ENCODE measurements at places on chromosomes 11 and 22.
A peak's percentile ranks its signal among the peaks of the same experiment; 100 is the strongest.

GRCh38 chr11:76086743-76087635 lies 119.3 kb downstream of the WNT11 start:
- DNase-seq: no peak

GRCh38 chr11:2521081-2521732 lies 76.4 kb downstream of the KCNQ1 start:
- no peak for DNase-seq

DNA sequence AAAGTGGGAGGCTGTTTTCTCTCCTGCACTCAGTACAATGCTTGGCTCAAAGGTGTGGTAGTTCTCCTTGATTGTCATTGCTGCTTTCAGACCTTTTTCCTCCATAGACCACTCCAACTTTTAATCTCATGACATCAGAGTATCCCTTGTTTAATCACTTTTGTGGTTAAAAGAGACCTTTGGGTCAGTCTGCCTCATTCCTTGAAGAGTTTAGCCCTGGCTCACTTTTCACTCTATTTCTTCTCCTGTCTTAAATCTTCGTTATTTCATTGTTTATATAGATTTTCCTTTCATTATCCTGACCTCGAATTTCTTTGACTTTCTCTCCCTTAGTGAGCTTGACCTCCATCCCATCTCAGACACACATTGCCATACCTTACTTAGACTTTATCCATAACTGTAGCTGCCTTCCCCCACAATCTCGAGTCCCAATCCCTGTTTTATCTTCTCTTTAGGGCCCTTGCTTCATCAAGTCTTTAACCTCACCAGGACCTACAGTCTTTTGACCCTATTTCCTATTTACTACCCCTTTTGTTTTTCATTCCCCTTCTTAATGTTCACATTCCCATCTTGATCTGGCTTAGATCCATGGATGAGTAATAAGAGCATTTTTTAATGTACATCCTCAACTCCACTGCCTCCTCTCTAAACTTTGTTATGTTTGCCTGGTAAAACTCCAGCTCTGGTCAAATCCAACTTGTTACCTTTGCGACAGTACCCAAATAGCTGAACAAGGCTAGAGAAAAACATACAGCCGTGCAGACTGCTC lies 9.5 kb downstream of the ATXN10 start:
- DNase-seq: no peak

GRCh38 chr22:31305194-31305593 lies 12.9 kb upstream of the PIK3IP1 start:
- no peak for DNase-seq

GRCh38 chr11:77093987-77094840 lies 8.4 kb upstream of the OMP start:
- no peak for DNase-seq

DNA sequence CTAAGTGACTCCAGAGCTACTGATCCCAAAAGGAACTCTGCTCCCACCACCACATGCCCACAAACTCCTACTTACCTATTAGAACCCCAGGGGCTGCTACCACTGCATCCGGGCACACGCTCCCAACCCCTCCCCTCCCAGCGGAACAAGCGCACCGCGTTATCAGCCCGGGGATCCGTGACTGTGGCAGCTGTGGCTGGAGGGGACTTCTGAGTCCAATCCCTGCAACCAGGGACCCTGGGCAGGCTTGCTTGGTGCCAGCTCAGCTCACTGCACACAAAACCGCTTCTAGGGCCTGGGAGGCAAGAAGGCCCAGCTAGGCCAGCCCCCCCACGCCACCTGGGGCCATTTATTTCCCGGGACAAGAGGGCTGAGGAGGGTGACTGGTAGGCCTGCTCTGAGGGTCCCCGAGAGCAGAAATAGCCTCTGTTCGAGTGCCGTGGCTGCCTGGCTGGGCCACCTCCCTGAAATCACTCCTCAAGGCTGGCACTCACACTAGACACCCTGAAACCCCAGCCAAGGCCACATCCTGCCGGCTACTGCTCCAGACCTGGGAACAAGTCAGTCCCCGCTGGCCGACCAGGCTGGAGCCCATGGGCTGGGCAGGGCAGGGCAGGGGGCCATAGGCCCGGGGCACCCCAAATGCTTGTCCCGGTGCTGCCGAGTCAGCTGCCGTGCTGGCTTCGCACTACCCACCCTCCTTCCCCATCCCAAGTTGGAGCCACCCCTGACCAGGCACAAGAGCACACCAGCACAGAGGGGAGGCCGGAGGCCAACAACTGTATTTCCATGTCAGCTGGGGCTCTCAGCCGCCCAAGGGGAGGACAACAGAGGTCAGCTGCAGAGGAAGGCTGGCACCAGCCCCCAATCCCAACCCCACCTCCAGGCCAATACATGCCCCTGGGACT lies 1.9 kb upstream of the IFITM10 start:
- DNase-seq: no peak

GRCh38 chr11:71505001-71505400 lies 22.1 kb upstream of the KRTAP5-7 start:
- DNase-seq: no peak

GRCh38 chr11:117869604-117870003 lies 6.9 kb downstream of the FXYD6 start:
- DNase-seq: no peak

DNA sequence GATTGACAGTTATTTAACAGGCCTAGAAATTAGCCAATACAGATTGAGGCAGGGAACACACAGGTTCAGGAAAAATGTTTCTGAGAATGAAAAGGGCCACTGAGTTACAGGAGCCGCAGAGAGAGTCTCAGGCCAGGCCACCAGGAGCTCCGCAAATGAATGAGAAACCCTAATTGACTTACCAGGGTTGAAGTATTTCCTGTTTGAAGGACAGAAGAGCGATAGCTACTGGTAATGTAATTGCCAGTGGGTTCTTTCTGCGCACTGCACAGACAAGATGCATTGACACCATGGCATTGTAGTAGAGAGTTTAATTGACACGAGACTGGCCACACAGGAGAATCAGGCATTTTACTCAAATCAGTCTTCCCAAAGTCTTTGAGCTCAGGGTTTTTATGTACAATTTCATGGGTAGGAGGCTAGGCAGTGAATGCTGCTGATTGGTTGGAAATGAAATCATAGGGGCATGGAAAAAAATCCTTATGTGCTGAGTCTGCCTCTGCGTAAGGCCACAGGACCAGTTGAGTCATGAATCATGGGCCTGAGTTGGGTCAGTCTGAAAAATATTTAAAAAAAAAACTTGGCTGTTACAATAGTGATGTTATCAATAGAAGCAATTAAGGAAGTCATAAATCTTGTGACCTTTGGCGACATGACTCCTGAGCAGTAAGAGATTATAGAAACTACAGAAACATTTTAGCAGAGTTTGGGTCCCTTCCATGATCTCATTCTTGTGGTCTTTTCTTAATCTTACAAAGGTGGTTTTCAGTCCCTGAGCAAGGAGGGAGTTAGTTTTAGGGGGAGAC lies 203.8 kb downstream of the CASP12 start:
- DNase-seq: no peak

GRCh38 chr11:63635762-63636465 lies 21.7 kb upstream of the PLAAT3 start:
- peak; percentile 62 for DNase-seq

DNA sequence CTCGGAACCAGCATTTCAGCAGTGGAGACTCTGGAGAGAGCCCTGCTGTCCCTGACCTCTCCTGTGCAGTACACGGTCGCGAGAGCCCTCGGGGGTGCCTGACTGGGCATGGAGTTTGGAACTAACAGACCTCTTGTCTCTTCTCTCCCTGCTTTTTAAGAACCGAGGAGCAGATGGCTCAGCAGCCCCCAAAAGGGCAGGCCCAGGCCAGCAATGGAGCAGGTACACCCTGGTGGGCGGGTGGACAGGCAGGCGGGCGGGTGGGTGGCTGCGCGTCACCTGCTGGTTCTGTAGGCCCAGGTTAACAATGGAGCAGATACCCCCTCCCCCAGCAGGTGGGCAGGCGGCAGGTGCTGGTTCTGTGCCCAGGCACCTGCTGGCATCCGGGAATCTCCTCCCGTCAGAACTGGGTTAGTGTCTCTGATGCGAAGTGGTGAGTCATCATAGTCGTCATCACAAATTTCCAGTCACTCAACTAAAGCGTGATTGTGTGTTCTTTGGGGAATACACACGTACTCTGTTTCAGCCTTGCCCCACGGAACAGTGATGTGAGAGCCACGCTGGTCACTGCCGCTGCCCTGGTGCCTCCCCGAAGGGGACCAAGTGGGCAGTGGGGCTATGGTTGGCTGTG lies 41.1 kb downstream of the GRAMD4 start:
- peak; percentile 45 for DNase-seq

DNA sequence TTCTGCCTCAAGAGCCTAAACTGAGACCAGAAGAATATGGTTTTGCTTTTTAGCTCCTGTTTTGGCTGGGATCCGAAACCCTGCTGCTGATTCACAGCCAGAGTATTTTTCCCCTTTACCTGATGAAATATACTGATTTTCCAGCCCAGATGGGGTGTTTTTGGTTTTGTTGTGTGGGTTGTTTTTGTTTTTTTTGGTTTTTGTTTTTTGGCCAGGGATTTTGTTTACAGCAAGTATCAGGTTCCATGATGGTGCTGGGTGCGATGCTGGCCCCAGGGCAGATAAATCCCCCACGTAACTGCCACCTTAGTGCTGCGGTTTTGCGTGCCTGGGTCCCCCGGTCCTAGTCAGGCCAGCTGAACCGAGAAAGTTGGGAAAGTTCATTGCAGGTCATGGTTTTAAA lies 103.7 kb downstream of the ZBTB16 start:
- DNase-seq: no peak

DNA sequence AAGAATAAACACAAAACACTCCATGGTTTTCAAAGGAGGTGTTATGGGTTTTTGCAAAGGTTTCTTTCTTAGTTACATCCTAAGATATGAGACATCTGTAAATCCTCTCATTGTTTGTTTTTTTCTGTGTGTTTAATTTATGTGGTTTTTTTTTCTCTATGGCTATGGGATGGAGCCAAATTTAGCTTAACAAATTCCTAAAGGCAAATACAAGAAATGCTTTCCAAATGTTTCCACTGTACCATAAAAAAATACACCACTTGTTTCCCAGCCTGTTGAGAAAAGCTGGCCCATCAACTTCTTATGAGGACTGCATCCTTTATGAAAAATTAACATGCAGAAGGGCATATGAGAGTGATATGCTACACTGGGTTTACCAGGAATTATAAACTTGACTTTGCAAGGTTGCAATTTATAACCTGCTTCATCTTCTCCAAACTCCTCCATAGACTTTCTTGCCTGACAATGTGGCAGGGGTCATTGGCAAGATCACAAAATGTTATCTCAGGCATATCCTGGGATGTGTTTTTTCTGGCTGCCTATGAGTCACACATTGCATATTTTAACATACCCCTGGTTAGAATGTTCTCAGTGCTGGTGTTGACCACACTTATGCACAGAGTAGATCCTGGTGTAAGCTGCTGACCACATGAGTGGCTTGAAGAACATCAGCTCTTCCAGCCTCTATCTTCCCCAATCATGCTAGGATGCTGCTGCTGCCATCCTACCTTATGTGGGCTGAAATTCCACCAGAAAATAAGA lies 137.6 kb upstream of the TTC12 start:
- DNase-seq: no peak

DNA sequence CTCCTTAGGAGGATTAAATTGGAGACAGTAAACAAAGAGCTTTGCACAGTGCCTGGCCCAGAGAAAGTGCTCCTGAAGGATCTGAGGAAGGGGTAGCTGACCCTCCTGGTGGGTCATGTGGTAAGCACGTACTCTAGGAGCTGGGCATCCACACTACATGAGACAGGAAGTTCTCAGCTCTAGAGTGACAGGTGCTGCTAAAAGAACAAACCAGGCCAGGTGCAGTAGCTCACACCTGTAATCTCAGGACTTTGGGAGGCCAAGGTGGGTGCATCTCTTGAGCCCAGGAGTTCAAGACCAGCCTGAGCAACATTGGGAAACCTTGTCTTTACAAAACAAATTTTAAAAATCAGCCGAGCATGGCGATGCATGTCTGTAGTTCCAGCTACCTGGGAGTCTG lies 13.1 kb downstream of the SLC43A1 start:
- DNase-seq: no peak

GRCh38 chr11:24344222-24344621 lies 152.6 kb upstream of the LUZP2 start:
- DNase-seq: no peak

- no peak for DNase-seq
These were observed 20.8 kb downstream of the WNT11 start for GRCh38 chr11:76185511-76185910.
